ENCODE measurements at places on chromosomes 7 and 10.

DNA sequence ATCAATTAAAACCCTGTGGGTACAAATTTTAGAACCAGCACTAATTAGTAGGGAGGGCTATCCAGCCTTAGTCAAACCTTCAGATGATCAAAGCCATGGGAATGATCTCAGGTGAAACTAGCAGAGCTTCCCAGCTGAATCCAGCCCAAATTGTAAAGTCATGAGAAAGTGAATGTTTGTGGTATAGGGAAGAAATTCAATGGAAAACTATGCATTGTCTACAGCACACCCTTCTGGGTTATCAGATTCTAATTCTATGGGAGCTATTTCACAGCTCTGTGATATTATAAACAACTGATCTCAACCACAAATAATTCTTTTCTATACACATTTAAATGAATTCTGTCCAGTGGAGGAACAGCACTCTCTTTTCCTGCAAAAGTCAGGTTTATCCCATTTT, 24.6 kb upstream of the BMPER start:
- DNase-seq: no peak

DNA sequence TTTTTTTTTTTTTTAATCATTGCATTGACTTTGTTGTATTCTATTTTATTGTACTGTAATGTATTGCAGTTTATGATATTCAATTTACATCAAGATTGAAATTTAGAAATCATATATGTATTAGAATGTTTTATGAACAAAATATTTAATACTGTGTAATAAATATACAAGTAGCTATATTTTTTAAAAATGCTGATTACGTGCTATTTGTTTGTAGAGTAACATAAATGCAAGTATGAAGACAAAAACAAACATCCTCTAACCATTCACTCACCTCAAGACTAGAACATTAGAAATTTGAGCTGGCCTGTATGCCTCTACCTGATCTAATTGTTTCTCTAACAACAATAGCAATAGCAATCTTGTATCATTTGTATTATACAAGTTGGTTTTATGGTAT, 290.3 kb downstream of the GATA3 start:
- DNase-seq: no peak

DNA sequence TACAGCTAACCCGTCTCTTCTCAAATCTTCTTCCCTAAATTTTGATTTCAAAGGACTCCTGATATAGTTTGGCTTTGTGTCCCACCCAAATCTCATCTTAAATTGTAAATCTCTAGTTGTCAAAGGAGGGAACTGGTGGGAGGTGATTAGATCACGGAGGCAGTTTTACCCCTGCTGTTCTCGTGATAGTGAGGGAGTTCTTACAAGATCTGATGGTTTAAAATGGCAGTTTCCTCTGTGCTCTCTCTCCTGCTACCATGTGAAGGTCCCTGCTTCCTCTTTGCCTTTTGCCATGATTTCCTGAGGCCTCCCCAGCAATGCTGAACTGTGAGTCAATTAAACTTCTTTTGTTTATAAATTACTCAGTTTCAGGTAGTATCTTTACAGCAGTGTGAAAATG, 269.3 kb downstream of the POLR1F start:
- DNase-seq: no peak

GRCh38 chr7:130987092-130987491, 253.1 kb upstream of the KLF14 start:
- DNase-seq: no peak

GRCh38 chr10:14661818-14662217, 112.9 kb downstream of the FAM107B start:
- no peak for DNase-seq

DNA sequence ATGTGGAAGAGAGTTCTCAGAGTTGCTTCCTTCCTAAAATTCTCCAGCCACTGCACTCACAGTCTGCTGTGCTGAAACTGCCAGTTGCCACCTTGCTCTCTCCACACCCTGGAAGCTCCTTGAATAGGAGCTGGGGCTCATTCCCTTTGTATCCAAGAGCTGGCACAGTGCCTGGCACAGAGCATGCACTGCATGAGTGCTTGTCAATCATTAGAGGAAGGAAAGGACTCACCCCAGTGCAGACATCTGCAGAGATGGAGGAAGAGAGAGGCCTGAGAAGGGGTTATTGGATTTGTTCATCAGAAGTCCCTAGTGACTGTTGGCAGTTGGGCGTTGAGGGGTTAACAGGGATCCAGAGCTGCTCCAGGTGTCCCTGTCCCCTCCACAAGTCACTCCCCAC, 41.7 kb upstream of the DUSP5 start:
- no peak for DNase-seq

- DNase-seq: peak; percentile 14
Measured at GRCh38 chr10:86900955-86901354, 56.5 kb downstream of the MMRN2 start.

DNA sequence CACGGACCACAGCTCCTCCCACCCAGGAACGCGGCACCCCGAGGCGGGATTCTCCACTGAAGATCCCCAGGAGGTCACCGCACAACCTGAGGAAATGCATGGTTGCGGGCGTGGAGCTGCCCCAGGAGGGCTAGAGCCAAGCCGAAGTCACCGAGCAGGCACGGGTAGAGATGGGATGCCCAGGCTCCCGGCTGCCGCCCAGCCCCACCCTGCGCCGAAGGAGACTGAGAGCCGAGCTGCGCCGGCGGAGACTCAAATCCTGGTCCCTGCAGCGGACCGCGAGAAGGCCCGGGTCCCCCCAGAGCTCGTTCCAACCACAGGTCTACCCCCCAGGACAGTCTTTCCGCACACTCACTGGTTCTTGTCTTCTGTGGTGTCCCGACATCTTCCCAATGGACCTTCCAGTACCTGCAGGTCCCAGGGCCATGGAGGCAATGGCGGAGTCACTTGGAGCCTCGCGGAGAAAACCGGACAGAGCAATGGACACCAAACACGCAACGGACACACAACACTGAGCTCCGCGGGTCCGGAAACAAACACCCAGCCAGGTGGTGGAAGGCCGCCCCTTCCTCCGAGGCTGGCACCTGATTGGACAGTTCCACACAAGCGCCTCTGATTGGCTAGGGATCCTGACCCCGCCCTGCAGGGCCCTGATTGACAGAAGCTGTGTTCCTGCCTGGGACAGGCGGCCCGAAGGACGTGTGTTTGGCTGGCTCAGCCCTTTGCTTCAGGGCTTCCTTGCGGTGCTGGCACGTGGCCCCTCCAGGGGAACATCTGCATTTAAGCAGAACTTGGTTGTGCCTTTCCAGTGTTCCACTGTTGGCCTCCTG, 331.9 kb upstream of the NUPR2 start:
- no peak for DNase-seq

- DNase-seq: no peak
Measured at GRCh38 chr7:70210200-70210935, 612.1 kb downstream of the AUTS2 start.

- DNase-seq: no peak
Measured at GRCh38 chr10:109871476-109871875, 51.8 kb downstream of the XPNPEP1 start.
